Stimulated activated CD8-positive, alpha-beta memory T cell treated with anti-CD3 and anti-CD28 coated beads, Interleukin-4, amount 100 ng/mL, for 1 hour (primary cell): ENCODE measurements at places on chromosomes 1 and 21.

DNA sequence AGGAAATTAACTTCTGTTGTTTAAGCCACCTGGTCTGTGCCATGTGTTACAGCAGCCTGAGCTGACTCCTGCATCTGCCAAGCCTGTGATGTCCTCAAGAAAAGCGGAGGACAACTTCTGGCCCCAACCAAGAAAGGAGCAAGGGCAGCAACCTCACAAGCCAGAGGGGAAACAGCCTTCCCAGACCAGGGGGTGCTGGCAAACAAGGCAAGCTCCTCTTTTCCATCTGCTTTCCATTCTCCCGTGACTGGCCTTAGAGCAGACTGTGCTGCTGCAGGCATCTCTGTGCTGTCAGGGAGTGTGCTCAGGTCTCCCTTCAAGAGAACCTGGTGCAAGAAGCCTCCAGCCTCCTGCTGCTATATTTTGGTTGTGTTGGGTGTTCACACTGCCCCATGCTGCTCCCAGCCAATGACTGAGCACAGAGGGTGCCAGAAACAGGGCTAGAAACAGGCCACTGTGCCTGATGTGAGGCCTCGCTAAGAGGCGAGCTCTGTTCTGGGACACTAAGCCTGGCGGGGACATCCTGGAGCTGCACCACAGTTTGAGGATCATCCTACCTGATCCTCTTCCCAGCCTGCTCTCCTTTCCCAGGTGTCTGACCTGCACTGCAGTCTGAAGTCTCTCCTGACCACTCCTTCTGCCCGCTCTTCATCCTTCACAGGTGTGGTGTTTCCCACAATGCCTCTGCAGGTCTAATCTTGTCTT is 27.5 kb upstream of the SLAMF9 start:
- DNase-seq = no peak

- no peak for DNase-seq
Observed at GRCh38 chr1:186530109-186530508, 69.2 kb upstream of the PDC start.

DNA sequence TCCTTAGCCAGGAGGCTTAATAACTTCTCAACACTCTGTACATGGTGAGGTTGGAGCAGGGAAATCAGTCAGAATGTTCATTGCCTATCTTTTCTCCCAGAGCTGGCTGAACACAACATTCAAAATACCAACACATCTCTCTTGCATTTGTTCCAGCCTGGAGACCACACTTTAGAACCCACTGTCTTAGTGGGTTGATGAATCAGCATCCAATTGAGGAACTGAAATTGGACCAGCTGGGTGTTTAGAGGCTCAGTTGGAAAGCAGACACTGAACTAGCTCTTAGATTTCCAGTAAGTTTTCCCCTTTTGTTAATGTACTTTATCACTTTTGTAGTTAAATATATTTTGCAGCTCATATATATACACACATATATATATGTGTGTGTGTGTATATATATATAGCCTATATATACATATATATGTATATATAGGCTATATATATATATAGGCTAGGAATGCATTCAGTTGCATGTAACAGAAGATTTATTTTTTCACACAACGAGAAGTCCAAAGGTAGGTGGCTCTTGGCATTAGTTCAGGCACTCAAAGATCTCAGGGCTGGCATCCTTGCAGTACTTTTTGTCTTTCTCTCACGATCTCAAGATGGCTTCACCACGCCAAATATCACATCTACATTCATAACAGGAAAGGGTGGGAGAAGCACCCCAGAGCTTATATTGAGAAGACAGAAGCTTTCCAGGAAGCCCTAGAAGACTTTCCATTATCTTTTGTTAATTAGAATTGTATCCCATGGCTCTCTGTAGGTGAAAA is 35.0 kb upstream of the HUNK start:
- no peak for DNase-seq

- no peak for DNase-seq
Observed at GRCh38 chr1:77594366-77595112, 87.9 kb downstream of the ZZZ3 start.

GRCh38 chr1:151494741-151495281 is 16.4 kb upstream of the CGN start:
- no peak for DNase-seq

DNA sequence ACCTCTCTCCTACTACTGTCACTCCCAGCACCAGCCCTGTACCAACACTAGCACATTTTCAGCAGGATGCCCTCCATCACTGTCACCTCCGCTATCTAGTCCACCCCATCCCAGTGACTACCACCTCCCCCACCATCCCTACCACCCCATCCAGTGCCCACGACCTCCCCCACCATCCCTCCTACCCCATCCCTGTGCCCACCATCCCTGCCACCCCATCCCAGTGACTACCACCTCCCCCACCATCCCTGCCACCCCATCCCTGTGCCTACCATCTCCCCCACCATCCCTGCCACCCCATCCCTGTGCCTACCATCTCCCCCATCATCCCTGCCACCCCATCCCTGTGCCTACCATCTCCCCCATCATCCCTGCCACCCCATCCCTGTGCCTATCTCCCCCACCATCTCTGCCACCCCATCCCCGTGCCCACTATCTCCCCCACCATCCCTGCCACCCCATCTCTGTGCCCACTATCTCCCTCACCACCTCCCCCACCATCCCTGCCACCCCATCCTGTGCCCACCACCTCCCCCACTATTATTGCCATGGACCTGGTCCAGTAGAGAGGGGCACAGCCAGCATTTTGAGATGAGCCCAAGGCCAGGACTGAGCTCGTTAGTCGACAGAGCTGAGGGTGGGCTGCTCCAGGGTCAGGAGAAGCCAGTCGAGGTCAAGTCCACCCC is 45.7 kb downstream of the DISP3 start:
- DNase-seq = no peak

GRCh38 chr1:5943343-5944124 is 48.7 kb downstream of the NPHP4 start:
- no peak for DNase-seq

GRCh38 chr1:109479311-109479710 is 4.4 kb upstream of the ATXN7L2 start:
- DNase-seq = no peak

DNA sequence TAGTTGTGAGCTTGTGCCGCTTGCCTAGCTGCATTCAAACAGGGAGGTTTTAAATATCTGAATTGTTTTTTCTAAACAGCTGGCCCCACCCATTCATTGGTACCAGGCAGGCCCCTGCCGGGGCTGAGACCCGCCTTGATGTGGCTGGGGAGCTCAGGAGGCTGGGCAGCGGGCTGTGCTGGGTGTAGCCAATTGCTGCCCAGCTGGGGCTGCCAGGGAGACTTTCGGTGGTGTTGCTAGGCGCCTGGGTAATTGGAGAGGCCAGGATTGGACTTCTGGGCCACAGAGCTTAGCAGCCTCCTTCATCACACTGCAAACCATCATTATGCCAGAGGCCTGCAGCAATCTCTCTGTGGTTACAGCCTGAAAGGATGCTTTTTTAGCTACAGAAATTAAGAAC is 12.2 kb downstream of the RHBDL2 start:
- DNase-seq = no peak

DNA sequence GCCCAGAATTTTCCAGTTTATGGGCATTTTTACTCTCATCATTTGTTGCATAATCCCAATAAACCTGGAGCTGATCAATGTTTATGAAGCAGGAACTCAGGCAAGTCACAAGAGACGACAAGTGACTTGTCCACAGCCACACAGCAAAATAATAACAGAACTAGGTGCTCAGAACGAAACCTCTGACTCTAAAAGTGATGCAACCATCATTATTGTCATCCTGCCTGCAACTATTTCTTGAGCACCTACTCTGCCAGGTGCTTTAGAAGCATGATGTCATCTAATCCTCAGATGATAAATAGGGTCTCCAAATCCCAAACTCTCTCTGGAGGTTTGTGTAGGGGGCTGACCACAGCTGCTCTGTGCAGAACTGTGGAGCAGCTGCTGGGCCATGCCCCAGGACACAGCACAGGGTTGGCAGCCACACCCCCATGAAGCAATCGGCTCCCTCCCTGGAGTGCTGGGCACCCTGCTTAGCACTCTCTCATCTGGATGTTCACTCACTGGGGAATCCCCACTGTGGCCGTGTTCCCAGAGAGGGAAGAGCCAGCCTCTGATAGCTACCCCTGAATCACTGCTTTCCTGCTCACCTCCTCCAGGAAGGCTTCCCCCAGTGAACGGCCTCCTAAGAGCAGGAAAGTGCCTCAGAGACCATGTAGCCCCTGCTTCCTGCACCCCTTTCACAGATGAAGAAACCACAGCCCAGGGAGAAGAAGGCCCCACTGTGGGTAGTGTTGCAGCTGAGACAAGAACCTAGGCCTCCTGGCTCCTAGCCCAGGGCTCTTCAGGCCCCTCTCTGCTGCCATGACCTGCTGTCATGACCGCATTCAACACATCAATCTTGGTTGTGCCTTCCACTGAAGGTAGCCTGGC is 2.1 kb downstream of the TTC22 start:
- no peak for DNase-seq

GRCh38 chr1:30648408-30649000 is 74.9 kb downstream of the MATN1 start:
- no peak for DNase-seq

GRCh38 chr1:154955718-154956543 is at the start of gene PBXIP1:
TSS of gene PBXIP1 (minus strand) at chr1:154956099. CDS start at chr1:154953721, 2,378 bp downstream.
- DNase-seq = no peak

GRCh38 chr1:164780863-164781262 is 221.9 kb downstream of the PBX1 start:
- DNase-seq = no peak

GRCh38 chr1:14811573-14811972 is 213.1 kb downstream of the KAZN start:
- no peak for DNase-seq

DNA sequence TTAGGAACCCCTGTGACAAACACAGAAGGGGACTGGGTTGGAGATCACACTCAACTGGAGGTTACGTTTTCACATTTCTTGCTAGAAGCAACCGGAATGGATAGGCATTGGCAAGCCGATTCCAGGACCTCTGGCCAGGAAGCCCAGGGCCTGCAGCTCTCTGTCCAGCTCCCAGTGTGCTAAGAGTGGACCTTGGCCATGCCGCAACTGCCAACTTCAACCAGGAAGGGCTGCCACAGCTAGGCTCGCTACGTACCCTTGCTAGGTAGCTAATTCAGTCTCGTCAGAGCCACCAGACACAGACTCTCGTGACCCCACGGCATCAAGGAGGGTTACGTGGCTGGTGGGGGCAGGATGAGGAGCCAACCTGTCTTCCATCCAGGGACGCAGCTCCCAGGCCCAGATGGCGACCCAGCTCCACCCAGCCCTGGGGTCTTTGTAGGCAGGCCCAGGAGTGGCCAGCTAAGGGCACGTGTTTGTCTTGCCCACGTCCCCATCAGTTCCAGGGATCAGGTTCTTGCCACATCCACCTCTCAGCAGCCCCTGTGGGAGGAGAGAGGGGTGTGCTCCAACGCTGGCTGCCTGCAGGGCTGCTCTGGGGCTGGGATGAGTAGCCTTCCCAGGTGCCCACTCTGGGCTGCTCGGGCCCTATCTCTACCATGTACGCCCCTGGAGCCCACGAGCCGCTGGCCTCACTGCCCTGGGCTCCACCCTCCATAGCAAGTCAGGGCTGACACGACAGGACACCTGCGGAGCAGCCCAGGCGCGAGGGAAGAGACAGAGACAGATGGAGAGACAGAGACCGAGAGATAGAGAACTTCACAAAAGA is 39.2 kb downstream of the UBE2G2 start:
- DNase-seq = no peak

GRCh38 chr1:24929398-24930259 is 447 bp downstream of the RUNX3 start:
- no peak for DNase-seq

- DNase-seq = no peak
Observed at GRCh38 chr21:29453511-29453910, 154.8 kb downstream of the BACH1 start.

DNA sequence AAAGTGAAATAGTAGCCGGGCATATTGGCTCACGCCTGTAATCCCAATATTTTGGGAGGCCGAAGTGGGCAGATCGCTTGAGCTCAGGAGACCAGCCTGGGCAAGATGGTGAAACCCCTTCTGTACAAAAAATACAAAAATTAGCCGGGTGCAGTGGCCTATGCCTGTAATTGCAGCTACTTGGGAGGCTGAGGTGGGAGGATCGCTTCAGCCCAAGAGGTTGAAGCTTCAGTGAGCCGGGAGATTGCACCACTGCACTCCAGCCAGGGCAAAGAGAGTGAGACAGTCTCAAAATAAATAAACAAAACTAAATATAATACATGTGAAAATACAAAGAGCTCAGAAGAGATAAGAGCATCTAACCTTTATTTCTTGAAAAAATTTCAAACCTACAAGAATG is 2.3 kb upstream of the MSTO1 start:
- DNase-seq = no peak
